Astrocyte (in vitro differentiated cells and primary cell): ENCODE measurements at places on chromosomes 1 and 21. TPM values are rescaled to one million over a fixed set of nuclear protein-coding genes. Genes with fewer than 3 reads are reported as not detected.

- peaks cover 32% of the 10 kb centered on the region for H3K4me1 ChIP-seq
- DNase-seq: peak; percentile 77
- no peak overlapping the region for H3K4me3 ChIP-seq
- H3K27me3 ChIP-seq: no peaks in the 10 kb centered on the region
- H3K36me3 ChIP-seq: no peaks in the 10 kb centered on the region
These were observed 42.5 kb upstream of the POFUT2 start for GRCh38 chr21:45330075-45330781.

DNA sequence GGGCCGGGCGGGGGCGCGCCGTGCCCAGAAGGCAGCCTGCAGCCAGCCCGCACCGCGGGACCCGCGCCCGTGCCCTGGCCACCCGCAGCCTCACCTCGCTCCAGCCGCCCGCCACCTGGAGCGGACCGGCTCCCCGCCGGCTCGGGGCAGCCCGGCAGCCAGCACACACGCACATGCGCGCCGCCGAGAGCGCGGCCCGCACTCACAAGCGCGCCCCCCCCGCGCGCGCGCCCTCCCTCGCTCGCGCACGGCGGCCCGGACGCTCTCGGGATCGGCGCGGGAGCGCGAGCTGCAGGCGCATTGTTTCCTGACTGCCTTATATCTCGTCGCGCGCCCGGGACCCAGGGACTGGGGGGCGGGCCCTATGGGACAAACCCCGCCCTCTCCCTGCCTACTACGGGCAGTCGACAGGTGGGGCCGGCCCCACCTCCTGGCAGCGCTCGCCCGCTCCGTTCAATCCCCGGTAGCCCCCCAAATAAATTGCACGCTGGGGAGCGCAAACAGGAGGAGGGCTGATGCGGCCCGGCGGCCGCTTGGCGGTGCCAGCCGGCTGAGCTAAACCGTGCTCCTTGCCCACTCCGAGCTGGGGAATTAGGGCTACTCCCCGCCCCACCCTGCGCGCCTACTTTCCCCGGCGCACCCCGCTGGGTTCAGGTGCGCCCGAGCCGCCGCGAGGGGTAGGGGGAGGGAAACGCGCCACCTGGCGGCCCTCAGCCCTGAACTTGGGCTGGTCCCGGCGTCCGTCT lies at the start of gene MYCL:
MYCL (minus strand) TSS at position 204 of the 746 bp plus-strand sequence. CDS start 483 bp downstream, outside the sequence.
- H3K36me3 ChIP-seq: no peaks in the 10 kb centered on the region
- H3K4me1 ChIP-seq: peaks cover 12% of the 10 kb centered on the region
- H3K27me3 ChIP-seq: peaks cover 24% of the 10 kb centered on the region
- H3K4me3 ChIP-seq: peak within 1 kb of the TSS; percentile 68
- no peak within 1 kb of the TSS for H3K27ac ChIP-seq
- peak; percentile 41 for DNase-seq

- no peak overlapping the region for H3K4me3 ChIP-seq
- H3K27ac ChIP-seq: no peak overlapping the region
- DNase-seq: no peak
- H3K36me3 ChIP-seq: no peaks in the 10 kb centered on the region
- peaks cover 5% of the 10 kb centered on the region for H3K4me1 ChIP-seq
- no peaks in the 10 kb centered on the region for H3K27me3 ChIP-seq
These were observed 5.7 kb upstream of the PKN2 start for GRCh38 chr1:88678405-88678804.

- H3K4me1 ChIP-seq: peaks cover 20% of the 10 kb centered on the region
- H3K27me3 ChIP-seq: no peaks in the 10 kb centered on the region
- H3K36me3 ChIP-seq: no peaks in the 10 kb centered on the region
- H3K27ac ChIP-seq: no peak overlapping the region
These were observed 678 bp downstream of the TTC39A start for GRCh38 chr1:51329443-51330325.

The GNAT2 gene
- not detected in 2 replicates for total RNA-seq

The FNDC5 gene
- total RNA-seq: 0.39 and 0.96 TPM in 2 replicates
